Skin of body (tissue), 3 donors: ENCODE measurements at places on chromosomes 5 and 9.

DNA sequence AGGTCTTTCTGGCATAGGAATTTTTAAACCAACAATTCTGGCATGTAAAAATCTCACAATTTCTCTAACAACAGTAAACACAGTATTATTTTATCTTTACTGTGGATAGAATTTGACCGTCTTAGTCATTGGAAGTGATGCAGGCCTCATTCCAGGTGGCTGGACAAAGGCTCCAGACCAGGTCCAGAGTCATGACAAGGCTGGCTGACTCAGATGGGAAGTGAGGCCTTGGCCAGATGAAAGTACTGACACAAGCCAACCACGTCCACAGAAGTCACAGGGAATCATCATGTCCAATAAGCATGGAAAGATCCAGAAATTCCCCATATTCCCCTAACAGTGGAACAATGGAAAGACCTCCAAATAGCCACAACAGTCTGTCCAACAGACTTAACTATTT is 12.4 kb downstream of the SPOCK1 start:
- no peak for DNase-seq

- no peak for DNase-seq
These were observed 33.9 kb downstream of the LMNB1 start for GRCh38 chr5:126810596-126811380.

GRCh38 chr5:53109056-53109442 is 508 bp downstream of the MOCS2 start:
- peak; percentile 26 for DNase-seq

DNA sequence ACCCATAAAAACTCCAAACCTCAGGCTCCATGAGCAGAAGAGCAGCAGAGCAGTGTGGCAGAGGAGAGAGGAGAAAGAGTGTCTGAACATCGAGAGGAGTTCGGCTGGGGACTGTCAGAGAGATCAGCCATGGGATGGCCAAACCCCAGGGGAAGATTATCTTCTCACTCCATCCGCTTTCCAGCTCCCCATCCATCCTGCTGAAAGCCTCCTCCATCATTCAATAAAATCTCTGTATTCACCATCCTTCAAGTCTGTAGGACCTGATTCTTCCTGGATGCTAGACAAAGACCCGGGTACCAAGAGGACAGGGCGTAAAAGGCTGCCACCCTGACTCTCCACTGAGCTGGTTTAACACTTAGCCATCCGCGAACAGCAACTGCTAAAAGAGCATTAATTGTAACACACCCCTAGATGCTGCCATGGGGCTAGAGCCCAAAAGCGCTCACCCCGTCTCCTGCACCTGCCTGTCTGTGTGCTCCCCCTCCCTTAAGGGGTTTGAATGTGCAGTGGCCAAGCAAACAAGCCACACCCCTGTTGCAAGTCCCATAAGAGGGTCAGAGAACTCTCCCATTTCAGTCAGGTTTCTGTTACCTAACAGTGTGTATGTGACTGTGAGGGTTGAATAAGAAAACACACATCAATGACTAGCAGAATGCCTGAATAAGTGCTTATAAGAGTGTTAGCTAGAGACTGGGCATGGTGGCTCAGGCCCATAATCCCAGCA is 13.9 kb upstream of the SELENOP start:
- DNase-seq: no peak

DNA sequence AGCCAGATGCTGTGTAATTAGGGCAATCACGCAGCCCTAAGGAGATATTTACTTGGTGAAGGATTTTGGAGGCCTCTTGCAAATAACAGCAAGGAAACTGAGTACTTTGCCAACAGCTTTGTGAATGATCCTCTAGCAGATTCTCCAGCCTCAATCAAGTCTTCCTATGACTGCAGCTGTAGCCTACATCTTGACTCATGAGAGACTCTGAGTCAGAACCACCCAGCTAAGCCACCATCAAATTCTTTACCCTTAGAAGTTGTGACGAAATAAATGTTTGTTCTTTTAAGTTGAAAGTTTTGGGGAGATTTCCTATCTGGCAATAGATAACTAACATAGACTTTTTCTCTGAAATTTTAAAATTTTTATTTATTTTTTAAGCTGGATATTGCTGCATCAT is 237.6 kb upstream of the CCNH start:
- no peak for DNase-seq

GRCh38 chr9:21154018-21154608 is 12.3 kb downstream of the IFNA21 start:
- DNase-seq: no peak

DNA sequence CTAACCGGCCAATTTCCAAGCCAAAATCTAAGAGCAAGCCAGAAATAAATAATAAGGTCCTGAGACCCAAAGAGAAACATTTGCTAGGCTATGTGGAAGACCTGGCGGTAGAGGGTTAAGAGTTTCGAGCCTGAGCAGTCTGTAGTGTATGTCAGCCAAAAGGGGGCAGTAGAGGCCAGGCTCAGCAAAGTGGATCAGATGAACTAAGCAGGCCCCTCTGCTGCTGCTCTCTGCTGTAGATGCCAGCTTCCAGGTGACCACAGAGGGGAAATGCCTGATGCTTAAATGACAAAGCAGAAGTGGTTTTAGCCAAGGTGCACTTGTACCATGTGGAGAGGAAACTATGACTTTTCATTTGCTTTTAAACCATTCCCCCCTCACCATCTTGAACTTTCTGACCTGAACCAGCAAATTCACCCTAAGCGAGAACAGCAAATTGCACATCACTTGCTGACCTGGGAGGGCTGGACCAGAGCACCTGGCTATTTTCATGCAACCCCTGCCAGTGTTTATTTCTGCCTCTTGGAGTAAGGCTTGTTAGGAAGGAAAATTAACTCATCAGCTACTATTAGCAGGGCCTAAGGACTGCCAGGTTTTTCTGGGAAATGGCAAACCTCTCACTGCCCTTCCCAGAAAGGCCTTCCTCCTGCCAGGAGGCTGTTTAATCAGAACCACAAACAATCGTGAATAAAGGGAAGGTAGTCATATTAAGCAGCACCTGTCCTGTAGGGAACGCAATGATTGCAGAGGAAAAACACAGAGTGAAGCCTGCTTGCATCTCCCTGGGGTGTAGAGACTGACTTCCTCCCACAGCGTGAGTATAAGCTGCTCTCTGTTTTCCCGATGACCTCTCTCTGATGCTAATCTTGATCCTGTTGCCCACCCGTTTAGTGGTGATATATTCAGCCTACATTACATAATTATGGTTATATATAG is 818.2 kb downstream of the TLR4 start:
- DNase-seq: no peak
